ENCODE measurements at places on chromosomes 12 and 14. TPM values are rescaled to one million over a fixed set of nuclear protein-coding genes. Genes with fewer than 3 reads are reported as not detected.

BTBD7 gene
- 53.4 TPM for polyA plus RNA-seq

LRRC9 gene
- 3.0 TPM for polyA plus RNA-seq

SLC11A2 gene
- 46.5 TPM for polyA plus RNA-seq

YY1 gene
- 127 TPM for polyA plus RNA-seq

TMEM30B gene
- polyA plus RNA-seq: 10.3 TPM

BDKRB1 gene
- 0.52 TPM for polyA plus RNA-seq
